Neuronal stem cell (in vitro differentiated cells): ENCODE measurements at places on chromosomes 4 and X.

DNA sequence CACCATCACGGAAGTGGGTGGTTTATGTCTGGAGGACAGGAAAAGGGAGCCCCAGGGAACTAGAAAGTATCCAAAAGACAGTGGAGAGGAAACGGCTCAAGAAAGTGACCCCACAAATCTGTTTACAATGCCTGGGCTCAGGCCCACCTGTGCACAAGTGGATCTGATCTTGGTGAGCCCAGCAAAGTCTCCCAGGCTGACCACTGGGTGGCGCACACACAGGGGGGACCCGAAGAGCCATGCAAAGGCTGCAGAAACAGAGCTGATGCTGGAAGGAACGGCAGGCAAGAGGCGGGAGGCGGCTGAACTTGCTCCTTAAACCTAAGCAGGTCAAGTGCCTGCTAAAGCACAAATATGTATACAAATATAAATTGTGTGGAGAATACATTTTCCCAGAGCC lies 9.6 kb downstream of the HAUS7 start:
- DNase-seq: no peak

- DNase-seq: no peak
Measured at GRCh38 chr4:29037501-29037900, 1682.7 kb upstream of the PCDH7 start.

GRCh38 chr4:181301735-181302710 lies 941.2 kb upstream of the TENM3 start:
- DNase-seq: no peak

GRCh38 chr4:28082686-28083390 lies 1222.2 kb downstream of the STIM2 start:
- DNase-seq: no peak

GRCh38 chrX:13647709-13648212 lies 5.2 kb upstream of the TCEANC start:
- no peak for DNase-seq
